Mucosa of gallbladder (tissue), 1 donor: ENCODE measurements at places on chromosomes 2 and 18. TPM values are rescaled to one million over a fixed set of nuclear protein-coding genes. Genes with fewer than 3 reads are reported as not detected.

Gene MARCHF4
- total RNA-seq = 0.09 TPM

- DNase-seq = no peak
Observed at GRCh38 chr2:234677758-234678538, 181.1 kb upstream of the ARL4C start.

Gene GAL3ST2
- total RNA-seq = 26.4 TPM

Gene COLEC11
- total RNA-seq = 79.0 TPM

DNA sequence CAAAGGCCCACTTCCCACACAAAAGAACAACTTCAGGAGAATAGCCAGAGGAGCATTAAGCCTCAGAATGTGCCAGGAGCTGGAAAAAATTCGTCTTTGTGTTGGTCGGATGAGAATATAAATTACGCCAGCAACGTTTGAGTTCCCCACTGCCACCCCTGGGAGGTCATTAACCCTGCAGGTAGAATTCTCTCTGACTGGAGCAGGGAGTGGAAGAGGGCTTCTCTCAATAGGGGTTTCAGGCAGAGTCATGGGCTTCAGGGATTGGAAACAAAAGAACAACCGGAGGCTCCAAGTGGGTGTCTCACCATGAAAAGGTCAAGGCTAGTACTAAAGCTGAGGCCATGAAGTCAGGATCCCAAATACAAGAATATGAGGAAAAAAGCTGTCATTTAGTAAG, 69.0 kb upstream of the DDX18 start:
- DNase-seq = no peak

Gene ANKRD36B
- total RNA-seq = 13.2 TPM

- peak; percentile 33 for DNase-seq
Observed at GRCh38 chr2:25851740-25852503, 26.4 kb downstream of the ASXL2 start.

- DNase-seq = peak; percentile 8
Observed at GRCh38 chr2:85953476-85953875, 64.7 kb upstream of the ST3GAL5 start.

Gene FAM124B
- 1.2 TPM for total RNA-seq

GRCh38 chr2:17182399-17182798, 335.8 kb downstream of the RAD51AP2 start:
- no peak for DNase-seq

DNA sequence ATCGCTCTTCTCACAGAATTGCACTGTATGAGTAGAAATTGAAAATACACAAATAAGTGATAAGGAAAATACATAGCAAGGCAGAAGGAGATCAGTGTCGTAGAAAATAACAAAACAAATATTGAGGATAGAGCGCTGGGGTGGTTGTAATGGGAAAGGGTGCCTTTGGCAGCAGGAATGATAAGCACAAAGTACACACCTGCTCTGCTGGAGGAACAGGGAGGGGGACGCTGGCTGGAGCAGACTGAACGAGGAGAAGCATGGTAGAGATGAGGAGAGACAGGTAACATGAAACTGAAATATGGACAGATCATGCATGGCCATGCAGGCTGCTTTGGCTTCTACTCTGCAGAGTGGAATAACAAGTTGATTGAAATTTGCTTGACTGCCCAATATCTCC, 181.2 kb upstream of the FSHR start:
- DNase-seq = no peak

GRCh38 chr2:120675460-120676130, 60.1 kb upstream of the GLI2 start:
- DNase-seq = peak; percentile 79

GRCh38 chr18:59218018-59218417, 1.9 kb upstream of the GRP start:
- no peak for DNase-seq
